ENCODE measurements at places on chromosomes 4 and X.

DNA sequence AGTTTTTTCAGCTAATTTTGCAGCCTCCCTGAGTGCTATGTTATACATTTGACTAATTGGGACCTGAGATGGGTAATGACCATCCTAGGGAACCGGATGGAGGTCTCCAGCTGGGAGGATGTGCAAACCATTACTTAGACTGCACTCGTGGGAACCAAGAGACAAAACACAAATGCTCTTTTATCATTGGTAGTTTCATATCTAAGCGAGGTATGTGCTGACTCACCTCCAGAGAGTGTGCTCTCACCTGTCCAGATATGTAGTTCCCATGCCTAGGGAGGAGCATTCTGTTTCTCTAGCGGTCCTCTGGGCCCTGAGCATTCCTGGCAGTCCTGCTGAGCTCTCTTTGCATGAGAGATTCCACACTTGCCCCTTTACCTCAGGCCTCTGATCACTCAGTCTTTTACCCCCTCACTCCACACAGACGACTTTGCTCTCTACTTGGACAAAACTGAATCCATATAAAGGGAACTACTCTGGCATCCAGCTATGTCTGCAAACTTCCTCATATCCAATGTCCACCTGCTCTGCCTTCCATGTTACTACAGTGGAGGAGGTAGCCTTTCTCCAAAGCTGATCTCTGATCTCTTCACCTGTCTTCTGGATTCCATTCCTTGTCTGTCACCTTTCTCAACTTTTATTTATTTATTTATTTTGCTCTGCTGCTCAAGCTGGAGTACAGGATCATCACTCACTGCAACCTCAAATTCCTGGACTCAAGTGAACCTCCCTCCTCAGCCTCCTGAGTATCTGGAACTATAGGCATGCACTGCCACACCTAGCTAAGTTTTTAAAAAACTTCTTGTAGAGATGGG lies 88.4 kb downstream of the LRP2BP start:
- DNase-seq: no peak

GRCh38 chrX:85998954-85999353 lies 48.4 kb downstream of the CHM start:
- no peak for DNase-seq

DNA sequence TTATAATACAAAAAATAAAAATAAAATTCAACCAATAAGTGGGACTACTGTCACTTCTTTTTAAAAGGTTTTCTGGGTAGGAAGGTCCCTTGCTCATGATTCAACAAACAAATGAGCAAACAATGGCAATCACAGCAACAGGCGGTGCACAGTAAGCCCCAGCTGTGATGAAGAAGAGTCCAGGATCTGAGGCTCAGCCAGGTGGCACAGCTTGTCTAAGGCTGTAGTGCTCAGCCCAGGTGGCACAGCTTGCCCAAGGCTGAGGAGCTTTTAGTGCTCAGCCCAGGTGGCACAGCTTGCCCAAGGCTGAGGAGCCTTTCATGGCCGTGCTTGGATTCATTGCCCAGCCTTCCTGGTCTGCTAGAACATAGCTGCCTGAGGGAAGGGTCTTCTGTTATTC lies 75.0 kb downstream of the ZFYVE28 start:
- no peak for DNase-seq

DNA sequence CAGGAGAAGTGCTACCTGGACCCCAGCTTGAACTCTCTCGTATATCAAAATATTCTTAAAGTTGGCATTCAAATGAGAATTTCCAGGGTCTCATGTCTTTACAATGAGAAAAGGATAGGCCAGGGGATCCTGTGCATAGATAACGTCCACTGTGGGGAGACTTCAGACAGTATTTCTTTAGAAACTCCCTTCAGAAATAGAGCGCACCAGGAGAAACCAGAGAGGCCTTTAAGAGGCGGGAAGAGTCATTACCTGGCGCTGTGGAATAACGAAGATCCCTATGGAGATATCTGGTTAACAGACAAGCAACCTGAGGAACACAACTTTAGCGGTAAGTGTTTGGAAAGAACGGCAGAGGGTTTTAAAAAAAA lies 600 bp downstream of the RADX start:
- DNase-seq: no peak

DNA sequence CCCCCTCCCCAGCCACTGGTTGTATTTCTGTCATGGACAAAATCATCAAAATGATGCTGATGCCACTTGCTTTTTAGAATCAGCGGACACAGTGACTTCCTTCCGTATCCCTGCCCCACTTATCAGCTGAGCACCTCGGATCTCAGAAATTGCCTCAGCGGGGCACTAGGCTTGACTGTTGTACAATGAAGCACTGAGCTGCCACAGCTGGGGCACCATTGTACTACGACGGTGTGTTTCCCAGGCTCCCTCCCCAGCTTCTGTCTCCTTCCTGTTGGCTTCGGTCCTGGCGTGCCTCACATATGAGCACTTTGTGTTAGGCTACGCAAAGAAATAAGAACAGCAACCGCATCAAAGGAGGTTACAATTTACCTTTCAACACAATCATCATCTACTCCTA lies 82.4 kb downstream of the F11 start:
- DNase-seq: no peak

DNA sequence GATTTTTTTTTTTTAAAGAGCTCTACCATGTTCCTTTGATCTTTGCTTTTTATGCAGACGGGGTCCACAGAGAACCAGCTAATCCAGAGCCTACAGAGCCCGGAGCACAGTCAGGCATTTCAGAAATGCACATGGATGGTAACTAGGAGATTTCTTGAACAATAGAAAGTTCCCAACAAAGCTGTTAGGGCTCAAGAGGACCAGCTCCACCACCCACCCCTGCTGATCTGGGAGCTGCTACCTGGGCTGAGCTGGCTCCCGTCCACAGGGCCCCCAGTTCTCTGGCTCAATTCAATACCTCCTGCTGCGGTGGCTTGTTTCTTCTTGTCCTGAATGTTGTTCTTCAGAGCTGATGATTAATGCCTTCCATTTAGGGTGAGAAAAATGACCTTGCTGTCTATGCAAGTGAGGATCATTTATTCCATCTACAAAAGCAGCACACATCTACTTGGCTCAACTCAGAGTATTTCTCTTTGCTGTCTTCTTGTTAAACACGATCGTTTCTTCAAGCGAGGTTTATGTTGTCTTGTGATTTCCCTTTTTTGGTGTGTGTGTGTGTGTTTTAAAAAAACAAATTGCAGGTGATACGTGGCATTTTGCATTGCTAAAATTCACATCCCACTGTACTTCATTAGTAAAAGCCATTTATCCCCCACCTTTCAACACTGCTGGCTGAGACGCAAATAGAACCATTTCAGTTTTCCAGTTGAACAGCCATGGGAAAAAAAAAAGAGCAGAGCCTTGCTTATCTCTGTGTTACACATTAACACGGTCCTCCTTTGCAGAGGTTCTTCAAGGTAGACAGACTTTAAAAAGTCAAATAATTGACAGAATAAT lies 31.3 kb downstream of the IGFBP7 start:
- DNase-seq: no peak

GRCh38 chr4:95198961-95199360 lies 349.8 kb downstream of the UNC5C start:
- DNase-seq: no peak

- no peak for DNase-seq
These were observed 143.4 kb downstream of the CENPC start for GRCh38 chr4:67401902-67402301.

GRCh38 chrX:121307449-121307848 lies 260.0 kb downstream of the GLUD2 start:
- DNase-seq: no peak

GRCh38 chr4:154838694-154839093 lies 57.6 kb downstream of the RBM46 start:
- no peak for DNase-seq

DNA sequence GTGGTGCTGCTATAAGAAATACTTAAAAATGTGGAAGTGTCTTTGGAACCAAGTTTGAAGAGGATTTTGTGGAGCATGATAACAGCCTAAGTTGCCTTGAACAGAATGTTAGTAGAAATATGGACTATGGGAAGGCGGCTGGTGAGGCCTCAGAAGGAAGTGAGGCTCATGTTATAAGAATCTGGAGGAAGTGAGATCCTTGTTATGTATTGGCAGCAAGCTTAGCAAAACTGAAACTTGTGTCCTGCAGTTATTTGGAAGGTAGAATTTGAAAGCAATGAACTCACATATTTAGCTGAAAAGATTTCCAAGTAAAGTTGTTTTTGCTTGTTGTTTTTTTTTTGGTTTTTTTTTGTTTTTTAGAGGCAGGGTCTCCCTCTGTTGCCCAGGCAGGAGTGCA lies 13.6 kb upstream of the MED14 start:
- no peak for DNase-seq

DNA sequence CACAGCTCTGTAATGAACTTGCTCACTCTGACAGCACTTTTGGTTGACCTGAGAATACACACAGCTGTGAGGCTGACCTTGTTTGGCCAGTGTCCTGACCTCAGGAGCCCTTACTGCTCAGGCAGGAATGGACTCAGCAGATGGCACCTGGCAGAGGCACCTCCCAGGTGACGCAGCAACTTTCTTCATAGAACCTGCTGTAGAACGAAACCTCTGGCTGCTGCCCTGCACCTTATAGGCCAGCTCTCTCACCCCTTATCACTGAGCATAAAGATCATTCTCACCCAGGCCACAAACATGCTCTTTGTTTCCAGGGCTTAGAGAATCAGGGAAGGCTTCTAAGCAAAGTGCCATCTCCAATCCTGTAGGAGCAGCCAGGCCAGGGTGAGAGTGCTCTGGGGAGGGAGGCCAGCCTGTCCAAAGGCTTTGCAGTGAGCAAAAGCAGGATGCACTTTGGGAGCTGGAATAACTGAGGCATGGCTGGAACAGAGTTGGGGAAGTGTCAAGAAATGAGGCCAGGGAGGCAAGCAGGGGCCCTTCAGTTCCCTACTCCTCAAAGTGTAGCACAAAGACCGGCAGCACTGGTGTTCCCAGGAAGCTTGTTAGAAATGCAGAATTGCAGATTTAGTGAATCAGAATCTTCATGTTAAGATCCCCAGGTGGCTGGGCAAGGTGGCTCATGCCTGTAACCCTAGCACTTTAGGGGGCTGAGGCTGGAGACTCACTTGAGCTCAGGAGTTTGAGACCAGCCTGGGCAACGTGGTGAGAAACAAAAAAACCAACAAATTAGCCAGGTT lies 13.3 kb upstream of the CENPU start:
- DNase-seq: no peak

- no peak for DNase-seq
These were observed 1.3 kb downstream of the LPAR4 start for GRCh38 chrX:78748846-78749245.

GRCh38 chr4:80029364-80029763 lies 43.7 kb downstream of the ANTXR2 start:
- no peak for DNase-seq

DNA sequence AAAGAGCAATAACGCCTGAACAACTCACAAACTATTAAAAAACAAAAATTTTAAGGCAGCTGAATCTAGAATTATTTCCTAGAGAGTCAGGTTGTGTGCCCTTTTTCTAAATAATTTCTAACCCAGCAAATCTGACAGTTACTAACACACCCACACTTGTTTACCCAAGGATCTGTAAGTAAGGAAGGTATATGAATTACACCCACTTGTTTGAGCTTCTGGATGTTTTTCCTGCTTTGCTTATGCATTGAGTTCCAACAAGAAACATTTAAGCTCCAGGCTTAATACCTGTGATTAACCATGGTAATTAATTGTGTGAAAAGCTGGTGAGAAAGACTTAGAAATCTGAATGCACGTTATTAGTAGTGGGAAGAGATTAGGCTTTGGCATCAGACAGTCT lies 1.5 kb downstream of the NIPAL1 start:
- no peak for DNase-seq

GRCh38 chrX:40685362-40685918 lies 38.1 kb upstream of the CXorf38 start:
- DNase-seq: no peak

- no peak for DNase-seq
These were observed 556.1 kb downstream of the IL1RAPL1 start for GRCh38 chrX:29143356-29143755.

GRCh38 chrX:154495472-154495922 lies 5.1 kb upstream of the SLC10A3 start:
- DNase-seq: no peak

DNA sequence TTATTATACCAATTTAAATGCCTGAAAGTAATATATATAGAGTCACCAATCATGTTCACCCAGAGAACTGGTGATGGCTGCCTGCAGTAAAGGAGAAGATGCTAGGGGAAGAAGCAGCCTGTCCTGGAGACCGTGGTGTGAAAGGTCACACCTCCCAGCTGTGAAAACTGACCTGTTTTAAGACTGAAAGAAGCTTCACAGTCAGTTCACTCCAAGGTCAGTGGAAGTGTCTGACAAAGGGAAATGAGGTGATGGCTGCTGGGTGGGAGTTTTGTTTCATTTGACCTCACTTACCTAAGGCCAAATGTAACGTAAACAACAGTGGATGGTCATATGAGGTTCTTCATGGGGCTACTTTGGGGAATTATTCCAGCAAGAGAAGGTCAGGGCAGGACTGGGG lies 352.1 kb upstream of the GATB start:
- DNase-seq: no peak

DNA sequence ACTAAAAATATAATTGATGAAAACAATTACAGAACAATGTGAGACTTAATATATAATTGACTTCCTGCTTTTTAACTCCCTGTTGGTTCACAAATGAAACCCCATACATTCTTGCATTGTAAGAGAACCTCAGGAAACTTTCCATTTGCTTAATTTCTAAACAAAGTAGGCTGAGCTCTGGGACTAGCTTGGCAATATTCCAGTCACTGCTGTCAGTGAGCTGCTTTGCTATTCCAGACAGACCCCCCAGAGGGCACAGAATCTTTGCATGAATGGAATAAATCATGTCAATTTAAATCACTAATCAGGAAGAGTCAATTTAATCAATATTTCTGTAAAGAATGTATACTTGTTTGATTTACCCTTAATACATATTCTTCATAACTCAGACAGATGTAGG lies 110.6 kb downstream of the NEXMIF start:
- DNase-seq: no peak

GRCh38 chr4:94934201-94934600 lies 176.4 kb downstream of the BMPR1B start:
- DNase-seq: no peak

- DNase-seq: no peak
These were observed 22.3 kb downstream of the RPS6KA6 start for GRCh38 chrX:84165711-84166110.

- DNase-seq: no peak
These were observed 32.0 kb downstream of the LAS1L start for GRCh38 chrX:65502618-65503017.

DNA sequence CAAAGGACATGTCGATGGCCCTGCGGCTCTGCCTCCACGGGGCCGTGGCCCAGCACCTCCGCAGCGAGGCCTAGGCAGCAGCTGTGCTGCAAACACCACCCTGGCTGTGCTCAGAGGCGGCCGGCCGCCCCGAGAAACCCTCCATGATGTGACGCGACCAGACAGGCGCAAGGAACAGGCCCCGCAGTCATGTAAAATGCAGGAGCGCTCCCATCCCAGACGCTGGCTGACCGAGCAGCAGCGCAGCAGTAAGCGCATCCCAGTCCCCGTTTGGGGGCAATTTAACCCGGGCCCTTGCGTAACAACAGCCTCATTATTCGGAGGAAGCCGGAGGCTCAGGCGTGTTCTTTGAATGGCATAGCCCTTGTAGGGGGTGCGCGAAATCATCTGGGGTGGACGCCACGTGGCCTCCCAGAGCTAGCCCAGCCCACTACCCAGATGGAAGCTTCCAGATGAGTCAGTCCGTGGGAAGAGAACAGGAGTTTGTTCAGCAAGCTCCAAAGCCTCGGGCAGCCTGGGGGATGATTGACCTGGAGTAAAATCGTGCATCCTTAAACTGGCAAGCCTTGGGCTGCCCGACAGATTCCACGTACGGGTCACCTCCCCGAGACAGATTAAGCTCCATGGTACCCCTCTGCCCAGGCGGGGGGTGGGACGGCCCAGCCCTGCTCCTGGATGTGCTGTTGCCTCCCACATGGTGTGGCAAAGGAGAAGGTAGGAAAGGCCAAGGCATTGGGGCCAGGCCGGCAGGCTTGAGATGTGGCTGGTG lies 124.0 kb downstream of the HMX1 start:
- DNase-seq: no peak

All from esophagus squamous epithelium (tissue), 5 donors.